CD4-positive, alpha-beta T cell (primary cell): ENCODE measurements at places on chromosomes 12 and 14.

DNA sequence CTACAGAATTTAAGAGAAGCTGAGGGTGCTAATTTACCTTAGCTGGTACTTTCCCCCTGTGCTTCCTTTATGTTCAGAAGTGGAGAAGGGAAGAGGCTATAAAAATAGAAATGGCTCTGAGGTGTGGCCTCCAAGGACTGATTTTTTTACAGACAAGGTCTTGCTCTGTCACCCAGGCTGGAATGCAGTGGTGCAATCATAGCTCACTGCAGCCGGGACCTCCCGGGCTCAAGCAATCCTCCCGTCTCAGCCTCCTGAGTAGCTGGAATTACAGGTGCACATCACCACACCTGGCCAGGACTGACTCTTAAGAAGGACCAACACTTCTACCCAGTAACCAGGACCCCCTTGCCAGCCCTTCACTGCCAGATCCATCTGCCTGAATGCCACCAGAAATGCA lies 23.9 kb upstream of the NAP1L1 start:
- DNase-seq = no peak

GRCh38 chr12:26566675-26567074 lies 266.3 kb downstream of the ITPR2 start:
- DNase-seq = no peak

- no peak for DNase-seq
Observed at GRCh38 chr12:78870539-78870938, 6.0 kb downstream of the SYT1 start.

DNA sequence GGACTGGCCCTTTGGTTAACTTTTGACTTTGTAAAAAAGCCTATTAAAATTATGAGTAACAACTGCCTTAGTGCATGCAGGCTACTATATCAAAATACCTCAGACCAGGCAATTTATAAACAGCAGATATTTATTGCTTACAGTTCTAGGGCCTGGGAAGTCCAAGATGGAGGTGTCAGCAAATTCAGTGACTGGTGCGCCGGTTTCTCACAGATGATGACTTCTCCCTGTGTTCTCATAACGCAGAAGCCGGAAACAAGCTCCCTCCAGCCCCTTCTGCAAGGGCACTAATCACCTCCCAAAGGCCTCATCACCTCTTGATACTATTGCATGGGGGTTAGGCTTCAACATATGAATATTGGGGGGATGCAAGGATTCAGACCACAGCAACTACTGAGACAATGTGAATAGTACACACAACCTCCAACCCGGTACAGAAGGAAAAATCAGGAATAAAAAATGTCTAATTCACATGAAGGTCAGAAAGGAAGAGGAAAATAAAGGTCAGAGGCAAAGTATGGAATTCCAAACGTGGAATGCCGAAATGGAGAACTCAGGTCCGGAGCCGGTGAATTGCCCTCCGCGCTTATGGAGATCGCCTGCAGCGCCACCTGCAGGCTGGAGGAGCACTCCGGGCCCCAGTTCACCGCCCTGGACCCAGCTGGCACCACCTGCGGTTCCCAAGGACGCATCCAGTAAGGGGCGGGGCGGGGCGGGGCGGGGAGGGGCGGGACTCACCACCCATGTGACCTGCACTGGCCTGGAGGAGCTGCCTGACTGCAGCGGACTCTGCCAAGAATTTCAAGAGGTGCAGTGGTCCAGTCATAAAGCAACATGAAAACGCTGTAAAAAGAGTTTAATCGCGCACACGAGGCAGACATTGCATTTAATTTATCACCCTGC lies 203.4 kb downstream of the KIF26A start:
- DNase-seq = no peak

DNA sequence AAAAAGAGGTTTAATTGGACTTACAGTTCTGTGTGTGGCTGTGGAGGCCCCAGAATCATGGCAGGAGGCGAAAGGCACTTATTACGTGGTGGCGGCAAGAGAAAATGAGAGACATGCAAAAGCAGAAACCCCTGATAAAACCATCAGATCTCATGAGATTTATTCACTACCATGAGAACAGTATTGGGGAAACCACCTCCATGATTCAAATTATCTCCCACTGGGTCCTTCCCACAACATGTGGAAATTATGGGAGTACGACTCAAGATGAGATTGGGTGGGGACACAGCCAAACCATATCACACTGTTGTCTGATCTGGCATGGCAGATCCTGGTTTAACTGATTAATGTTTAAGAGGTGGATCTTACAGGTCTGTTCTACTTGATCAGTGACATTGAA lies 5.6 kb downstream of the DDX47 start:
- no peak for DNase-seq

DNA sequence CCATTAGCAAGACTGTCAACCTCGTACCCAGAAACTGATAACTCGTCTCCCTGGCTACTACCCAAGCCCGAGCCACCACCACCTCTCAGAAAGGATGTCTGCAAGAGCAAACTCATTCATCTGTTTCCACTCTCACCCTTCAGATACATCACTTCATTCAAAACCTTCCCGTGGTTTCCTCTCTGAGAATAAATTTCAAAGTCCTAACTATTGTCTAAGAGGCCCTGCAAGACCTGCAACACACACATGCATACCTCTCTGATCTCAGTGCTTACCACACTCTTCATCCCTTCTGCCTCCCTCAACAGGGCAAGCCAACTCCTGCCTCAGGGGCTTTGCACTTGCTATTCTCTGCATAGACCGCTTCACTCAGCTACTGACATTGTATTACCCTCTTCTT lies 40.6 kb downstream of the PPP1R13B start:
- DNase-seq = no peak

GRCh38 chr12:104025771-104026170 lies 24.2 kb downstream of the GLT8D2 start:
- no peak for DNase-seq

DNA sequence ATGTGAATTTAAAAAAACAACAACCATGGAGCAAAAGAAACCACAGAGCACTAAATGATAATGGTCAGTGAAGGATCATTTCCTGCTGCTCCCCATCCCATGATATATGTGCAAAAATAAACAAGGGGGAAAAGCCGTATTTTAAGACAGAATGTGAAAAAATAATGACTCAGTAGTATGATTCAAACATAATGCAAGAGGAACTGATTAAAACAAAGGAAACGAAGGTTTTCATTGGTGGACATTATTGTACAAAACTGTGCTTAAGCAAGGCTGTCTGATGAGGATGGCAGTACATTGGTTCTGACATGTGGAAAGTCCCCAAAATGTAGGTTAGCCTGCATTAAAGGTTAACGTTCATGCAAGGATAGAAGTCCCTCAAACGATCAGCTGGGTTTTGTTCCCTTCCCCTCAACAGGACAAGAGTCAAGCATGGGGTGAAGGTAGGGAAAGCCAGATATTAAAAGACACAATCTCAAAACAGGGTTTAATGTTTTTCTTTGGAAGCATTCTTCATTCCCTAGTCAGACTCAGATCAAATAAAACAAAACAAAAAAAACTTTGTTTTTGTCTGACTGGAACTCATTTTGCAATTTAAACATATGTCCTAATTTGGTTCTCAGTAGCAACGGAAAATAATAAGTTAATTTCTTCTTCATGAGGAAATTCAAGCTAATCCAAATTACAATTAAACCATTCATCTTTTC lies 26.3 kb upstream of the PTGDR start:
- no peak for DNase-seq

DNA sequence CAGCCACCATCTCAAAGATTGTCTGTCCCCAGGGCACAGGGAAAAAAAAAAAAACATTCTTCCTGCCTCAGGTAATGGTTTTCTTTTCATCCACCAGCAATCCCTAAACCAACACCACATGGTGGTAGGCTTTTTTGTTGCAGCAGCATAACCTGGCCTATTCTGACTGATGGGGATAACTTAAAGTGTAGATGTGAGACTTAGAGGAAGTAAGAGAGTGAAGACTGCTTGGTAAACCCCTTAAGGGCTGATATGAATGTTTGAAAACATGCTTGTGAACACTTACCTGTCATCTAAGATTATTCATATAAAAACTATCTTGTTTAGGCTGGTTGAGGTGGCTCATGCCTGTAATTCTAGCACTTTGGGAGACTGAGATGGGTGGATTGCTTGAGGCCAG lies 130.2 kb upstream of the RAP1B start:
- no peak for DNase-seq

DNA sequence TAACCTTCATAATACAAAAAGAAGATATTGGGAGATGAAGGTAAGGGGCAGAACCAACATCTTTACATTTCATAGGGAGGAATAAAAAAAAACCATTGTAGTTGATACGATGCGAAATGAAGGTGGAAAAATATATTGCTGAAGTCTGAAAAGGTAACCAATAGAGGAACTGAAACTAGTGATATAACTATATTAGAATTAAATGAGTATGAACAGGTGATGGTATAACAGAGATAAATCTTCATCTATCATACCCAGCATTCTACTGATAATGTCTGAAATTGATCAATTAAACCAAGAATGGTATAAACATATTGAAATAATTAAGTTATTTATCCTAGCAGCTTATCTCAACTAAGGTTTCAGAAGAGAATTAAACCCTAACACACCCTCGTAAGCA lies 332.1 kb downstream of the NELL2 start:
- no peak for DNase-seq

GRCh38 chr14:100028990-100029677 lies 36.1 kb upstream of the EVL start:
- no peak for DNase-seq

GRCh38 chr14:34423445-34423844 lies 38.6 kb downstream of the SPTSSA start:
- DNase-seq = no peak

GRCh38 chr12:132357623-132358186 lies 28.3 kb upstream of the GALNT9 start:
- no peak for DNase-seq

DNA sequence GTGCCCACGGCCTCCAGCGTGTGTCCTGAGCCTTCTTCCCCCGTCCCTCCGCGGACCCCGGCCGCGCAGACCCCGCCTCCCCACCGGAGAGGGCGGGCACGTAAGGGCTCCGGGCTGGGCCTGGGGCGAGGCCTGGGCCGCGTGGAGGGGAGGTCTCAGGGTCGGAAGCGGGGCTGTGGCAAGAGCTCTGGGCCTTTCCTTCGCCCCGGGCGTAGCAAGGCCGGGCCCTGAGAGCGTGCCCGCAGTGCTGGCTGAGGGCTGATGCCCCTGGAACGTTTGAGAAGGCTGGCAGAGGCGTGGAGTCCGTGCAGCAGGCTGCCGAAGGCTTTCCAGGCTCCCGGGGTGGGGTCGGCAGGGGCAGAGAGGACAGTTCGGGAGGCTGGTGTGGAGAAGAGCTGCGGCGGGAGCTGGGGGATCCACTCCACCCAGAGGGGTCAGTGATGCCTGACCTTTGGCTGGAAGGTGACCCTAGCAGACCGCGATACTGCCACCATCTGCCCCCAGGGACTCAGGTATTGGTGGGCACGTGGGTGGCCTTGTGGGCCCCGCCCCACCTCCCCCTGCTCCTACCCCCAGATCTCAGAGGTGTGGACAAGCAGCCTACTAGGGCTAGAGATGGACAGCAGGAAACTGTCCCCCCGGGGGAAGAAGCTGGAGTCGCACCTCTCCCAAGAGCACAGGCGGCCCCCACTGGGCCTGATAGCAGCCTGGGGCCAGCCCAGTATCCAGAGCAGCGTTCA lies 558 bp downstream of the TEX22 start:
- no peak for DNase-seq

DNA sequence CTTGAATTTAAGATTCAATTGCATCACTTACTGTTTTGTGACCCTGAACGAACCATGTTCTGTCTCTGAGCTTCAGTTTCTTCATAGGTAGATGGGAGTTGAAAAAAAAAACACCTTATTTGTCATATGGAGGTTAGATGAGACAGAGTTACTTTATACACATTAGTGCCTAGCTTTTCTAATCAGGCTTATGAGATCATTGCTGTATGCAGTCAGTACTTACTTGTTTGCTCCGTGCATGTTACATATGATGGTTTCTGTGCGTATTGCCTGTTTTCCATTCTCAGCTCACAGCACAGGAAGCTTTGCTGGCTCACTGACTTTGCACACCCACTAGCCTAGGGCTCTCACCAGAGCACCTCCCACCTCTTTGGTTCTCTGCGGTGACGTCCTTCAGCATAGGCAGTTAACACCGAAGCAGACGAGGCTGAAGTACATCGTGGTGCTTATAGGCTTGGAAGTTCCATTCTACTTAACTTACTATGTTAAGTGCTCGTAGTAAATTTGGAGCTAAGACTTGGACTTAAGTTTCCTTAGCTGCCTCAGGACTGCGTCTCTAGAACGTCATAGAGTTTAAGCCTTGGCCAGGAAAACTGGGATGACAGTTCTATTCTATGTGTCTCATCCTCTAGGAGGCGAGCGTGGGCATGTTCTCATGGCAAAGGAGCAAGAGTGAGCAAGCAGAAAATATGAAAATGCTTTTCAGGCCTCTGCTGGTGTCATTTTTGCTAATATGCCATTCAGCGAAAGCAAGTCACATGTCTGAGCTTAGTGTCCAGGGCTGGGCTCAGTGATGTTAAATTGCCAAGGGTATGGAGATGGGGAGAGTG lies 57.3 kb downstream of the NRXN3 start:
- DNase-seq = no peak

DNA sequence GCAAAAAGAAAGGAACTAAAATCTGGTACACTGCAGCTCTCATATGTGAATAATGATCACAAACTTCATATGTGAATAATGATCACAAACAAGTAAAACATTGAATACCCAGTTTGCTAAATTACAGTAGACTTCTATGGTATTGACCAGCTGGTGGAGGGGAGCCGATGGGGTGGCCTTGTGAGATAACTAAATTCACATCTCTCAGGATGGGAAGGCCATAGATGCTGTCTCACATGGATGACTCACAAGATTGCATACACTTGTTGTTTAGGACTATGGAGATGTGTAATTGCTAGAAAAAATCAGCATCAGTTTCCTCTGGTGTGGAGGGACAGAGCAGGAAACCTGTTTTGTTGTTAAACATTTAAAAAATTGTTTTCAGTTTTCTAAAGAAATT lies 49.2 kb downstream of the ACACB start:
- DNase-seq = no peak

DNA sequence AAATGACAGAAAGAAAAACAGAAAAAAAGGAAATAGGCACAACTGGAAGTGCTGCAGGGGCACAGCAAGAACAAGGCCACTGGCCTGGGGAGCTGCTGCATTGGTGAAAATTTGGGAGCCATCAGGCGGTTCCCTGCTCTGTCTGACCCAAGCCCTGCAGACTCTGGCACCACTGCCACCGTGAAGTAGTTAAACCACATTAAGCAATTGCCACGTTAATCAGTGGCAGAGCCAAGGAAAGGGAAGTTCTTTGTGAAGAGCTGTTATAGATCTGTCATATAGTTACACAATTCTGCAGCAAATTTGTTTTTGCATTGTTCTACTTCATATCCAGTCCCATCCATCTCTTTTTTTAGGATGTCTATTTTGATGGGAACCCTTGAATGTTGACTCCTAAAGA lies 915.3 kb downstream of the FSCB start:
- no peak for DNase-seq

GRCh38 chr12:25480145-25480544 lies 72.9 kb downstream of the LMNTD1 start:
- no peak for DNase-seq

- DNase-seq = no peak
Observed at GRCh38 chr14:75989134-75989533, 3.6 kb downstream of the IFT43 start.

DNA sequence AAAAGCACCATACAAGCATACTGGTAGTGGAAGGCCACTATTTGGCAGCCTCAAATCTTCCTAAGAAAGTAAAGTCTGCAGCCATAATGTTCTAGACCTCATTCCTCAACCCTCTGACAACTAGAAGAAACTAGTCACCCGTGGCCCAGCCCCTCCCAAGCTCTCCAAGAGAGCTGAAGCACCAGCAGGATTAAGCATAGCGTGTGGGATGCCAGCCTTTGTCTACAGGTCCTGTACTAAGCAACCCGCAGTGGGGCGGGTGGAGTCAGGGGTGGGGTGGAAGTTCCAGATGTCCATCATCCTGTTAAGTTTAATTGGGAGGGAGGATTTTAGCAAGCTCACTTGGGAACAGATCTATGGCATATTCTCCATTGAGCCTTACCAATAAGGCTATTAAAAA lies 14.2 kb downstream of the SLC11A2 start:
- DNase-seq = no peak
